ENCODE measurements at places on chromosomes 2 and 18.
A peak's percentile ranks its signal among the peaks of the same experiment; 100 is the strongest.

DNA sequence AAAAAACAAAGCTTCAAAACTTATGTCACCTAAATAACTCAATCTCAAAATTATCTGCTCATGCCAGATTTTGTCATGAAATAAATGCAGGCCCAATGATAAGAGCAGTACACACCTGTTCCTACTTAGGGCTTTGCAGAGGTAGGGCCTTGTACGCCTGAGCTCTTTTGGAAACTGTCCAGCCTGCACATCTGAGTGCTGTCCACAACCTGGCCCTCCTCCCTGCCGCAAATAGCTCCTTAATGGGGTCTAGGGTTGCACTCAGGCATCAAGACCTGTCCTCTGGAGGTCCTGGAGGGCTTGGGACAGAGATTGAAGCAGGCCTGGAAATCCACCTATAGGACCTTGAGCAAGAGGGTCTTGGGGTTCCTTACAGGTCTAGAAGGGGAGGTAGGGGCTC, 115.4 kb upstream of the CCDC195 start:
- DNase-seq: no peak

DNA sequence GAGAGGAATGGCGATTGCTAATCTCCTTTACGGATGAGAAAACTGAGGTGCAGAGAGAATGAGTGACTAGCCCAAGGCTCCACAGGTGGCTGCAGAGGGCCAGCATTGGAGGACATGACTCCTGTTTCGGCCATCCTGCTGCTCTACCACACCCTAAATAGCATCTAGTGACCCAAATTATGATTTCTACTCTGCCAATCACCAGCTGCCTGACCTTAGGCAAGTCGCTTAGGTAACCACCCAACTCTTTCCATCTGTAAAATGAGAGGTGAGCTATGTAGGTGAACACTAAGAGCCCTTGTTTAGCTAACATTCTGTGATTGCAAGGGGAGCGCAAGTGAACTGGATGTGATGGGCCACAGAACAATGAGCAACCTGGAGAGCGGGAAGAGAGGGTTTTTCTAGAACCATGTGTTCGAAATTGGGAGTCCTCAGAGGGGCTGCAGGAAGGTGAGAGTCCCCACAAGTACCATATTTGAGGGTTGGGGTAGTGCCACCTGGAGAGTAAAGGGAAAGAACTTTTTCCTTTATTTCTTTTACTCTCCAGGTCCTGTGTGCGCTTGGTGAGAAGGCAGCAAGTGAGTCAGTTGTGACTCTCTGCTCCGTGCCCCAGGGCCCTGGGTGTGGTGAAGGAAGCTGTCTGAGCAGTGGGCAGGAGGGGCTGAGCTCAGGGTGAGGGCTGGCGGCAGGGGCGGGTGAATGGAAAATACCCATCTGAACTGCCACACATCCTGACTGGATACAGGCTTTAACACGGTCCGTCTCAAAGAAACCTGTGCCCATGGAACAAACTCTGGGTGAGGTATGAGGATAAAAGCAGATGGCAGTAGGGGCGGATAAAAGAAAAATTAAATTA, 2.4 kb downstream of the CYP27C1 start:
- DNase-seq: peak; percentile 95

GRCh38 chr2:5824126-5824525, 131.9 kb downstream of the SOX11 start:
- DNase-seq: no peak

GRCh38 chr18:70333757-70334156, 44.9 kb downstream of the SOCS6 start:
- DNase-seq: peak; percentile 5

DNA sequence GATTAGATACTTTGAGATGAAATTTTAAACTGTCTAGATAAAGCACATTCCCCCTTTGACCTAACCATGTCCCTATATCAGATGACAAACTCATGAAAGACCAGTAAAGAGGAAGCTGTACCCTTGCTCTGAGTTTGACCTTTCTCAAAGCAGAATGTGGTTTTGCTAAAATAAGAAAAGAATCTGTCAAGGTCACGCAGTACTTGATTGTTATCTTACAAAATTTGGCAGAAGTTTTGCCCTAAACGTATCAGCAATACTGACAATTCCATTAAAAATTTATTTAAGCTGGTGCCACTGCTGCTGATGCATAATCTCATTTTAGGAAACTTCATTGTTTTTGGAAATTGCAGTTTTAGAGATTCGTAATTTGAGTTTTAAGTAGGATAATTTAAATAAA, 31.2 kb upstream of the GALM start:
- DNase-seq: no peak

- no peak for DNase-seq
Measured at GRCh38 chr2:128756365-128756717, 437.7 kb upstream of the HS6ST1 start.

DNA sequence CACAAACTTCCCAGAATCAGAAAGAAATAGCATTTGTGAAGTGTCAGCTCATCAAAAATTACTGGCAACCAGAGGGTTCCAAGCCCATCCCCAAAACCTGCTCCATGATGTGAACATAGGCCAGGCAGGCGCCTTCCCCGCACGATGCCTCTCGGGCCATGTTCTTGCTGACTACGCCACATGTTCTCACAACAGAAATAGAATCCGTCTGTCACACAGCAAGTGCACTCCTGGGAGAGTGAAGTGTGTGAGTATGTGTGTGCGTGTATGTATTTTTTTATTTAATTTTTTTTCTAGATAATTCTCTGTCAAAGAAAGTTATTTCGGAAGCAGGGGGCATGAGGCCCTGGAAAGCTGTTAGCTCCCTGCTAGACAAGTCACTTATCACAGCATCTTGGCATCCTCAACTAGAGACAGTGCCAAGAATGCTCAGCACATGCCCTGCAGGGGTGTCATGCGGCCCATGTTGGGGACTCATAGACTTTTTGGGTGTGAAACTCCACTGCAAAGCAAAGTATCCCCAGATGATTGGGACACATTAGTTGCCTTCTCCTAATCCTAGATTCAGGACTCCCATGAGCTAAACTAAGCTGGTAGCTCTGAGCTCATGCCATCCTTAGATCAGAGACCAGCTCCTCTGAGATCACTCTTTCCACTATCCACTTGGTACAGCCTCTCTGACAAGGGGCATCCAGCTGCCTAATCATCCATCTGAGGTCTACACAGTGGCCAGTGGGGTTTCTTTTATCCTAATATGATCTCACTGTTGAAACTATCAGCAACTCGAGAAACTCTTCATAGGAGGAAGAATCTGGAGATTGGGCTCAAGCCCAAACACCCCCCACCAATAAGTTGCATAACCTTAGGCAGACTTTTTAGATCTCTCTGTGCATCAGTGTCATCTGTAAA, 53.2 kb upstream of the CYRIA start:
- no peak for DNase-seq

DNA sequence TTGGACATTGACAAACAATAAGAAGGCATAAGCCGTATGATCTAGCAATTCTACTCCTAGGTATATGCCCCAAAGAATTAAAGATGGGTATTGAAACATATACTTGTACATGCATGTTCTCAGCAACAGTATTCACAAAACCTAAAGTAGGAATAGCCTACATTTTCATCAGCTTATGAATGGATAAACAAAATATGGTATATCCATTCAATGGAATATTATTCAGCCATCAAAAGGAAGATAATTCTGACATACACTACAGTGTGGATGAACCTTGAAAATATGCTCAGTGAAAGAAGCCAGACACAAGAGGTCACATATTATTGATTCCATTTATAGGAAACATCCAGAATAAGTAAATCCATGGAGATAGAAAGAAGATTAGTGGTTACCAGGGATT, 56.0 kb downstream of the CELF4 start:
- no peak for DNase-seq

DNA sequence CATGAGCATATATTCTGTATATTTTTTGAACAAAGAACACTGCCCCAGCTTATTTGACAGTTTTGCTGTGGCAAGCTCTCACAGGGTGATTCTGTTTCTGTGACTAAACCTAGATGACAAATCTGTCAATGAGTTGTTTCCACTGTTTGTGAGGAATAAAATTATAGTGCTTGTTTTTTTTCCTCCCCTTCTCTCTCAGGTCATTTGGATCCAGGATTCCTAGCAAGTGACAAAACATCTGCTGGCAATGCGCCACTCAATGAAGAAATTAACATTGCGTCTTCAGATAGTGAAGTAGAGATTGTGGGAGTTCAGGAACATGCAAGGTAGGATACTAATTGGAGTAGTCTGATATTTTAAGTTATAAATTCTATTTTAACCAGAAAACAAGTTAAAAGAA, 149.3 kb downstream of the HAUS1 start:
- no peak for DNase-seq

- no peak for DNase-seq
Measured at GRCh38 chr2:27072920-27073319, 1.5 kb upstream of the OST4 start.

DNA sequence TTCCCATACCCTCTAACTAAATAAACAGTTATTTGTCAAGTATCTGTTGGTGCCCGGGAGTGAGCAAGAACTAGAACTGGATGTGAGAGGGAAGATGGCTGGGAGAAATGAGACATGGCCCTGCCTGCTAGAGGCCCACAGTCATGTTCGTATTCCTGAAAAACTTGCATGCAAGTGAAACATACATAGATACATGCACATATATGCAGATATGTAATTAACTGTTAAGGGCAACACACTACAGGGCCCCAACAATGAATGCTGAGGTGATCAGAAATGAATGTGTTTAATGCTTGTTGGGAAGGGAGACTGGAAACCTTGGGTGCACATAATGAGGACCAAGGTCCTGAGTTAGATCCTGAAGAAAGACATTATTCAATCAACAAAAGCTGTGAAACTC, 49.8 kb downstream of the ADD2 start:
- DNase-seq: no peak

- DNase-seq: no peak
Measured at GRCh38 chr2:86302320-86302719, 35.1 kb downstream of the REEP1 start.

- DNase-seq: no peak
Measured at GRCh38 chr2:46008091-46008870, 288.9 kb upstream of the EPAS1 start.

- DNase-seq: no peak
Measured at GRCh38 chr18:62287781-62288664, 37.1 kb upstream of the TNFRSF11A start.

GRCh38 chr2:238928520-238929241, 80.8 kb downstream of the TWIST2 start:
- no peak for DNase-seq

DNA sequence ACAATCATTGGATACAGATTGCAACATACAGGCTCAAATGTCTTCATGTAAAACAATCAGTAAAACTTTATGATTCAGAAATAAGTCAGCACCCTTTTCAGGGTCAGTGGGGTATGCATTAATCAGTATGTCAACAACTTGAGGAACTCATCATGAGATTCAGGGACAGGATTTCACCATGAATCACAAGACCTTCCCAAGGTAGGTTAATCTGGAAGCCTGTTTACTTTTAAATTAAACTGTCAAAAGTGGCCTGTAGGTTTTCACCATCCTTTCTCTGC, 104.8 kb downstream of the SP100 start:
- no peak for DNase-seq

GRCh38 chr2:45919160-45919650, 267.7 kb downstream of the PRKCE start:
- no peak for DNase-seq

DNA sequence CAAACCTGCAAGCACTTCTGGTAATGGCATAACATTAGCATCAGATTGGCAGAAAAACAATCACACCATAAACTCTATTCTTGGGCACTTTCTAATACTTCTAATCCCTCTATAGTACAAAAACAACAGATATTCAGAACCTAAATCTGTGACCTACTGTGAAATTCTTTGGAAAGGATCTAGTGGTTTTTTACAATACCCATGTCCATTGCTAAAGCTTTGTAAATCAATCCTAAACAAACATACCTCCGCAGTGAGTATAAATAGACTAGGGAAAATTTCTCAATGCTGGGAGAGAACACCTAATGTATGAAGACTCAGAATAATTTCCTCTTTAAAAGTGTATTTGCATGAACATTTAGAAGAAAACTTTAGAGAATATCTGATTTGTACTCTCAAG, 1098.5 kb upstream of the DDX18 start:
- DNase-seq: no peak

GRCh38 chr2:216620786-216621185, 12.4 kb upstream of the IGFBP2 start:
- DNase-seq: no peak

- no peak for DNase-seq
Measured at GRCh38 chr2:69055688-69056470, 42.9 kb downstream of the ANTXR1 start.

- DNase-seq: no peak
Measured at GRCh38 chr2:120365236-120365793, 19.4 kb downstream of the INHBB start.

DNA sequence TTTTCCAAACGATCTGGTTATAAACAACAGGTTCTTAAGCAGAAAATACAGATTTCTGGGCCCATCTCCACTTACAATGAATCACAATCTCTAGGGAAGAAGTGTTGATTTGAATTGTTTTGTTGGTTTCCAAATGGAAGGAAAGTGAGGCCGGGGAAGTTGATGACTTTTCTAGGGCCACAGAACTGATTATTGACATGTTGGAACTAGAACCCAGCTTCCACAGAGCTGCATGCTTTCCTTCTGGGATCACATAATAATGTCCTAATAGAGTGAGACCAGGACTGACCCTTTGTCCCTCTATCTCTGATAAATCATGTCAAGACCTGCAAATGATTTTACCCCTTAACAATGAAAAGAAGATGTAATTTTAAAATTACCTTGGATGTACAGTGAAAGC, 332.2 kb downstream of the OSR1 start:
- DNase-seq: no peak

GRCh38 chr2:26846334-26847306, 1.3 kb upstream of the DPYSL5 start:
- peak; percentile 91 for DNase-seq

DNA sequence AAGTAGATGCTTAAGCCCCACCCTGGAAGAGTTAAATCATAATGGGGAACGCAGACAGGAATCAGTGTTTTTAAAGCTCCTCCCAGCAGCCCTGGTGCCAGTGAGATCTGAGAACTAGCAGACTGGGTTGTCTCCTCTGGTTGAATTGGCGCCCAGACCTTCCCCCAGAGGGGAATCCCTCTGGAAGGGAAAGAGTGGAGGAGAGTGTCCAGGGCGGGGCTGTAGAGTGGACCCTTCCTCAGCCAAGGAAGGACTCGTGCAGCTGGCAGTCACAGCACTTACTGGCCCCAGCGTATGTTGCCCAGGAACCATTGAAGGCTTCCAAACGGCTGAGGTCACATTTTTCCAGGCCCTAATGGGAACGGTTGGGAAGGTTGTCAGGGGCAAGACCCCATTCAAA, 62.5 kb downstream of the TGOLN2 start:
- DNase-seq: no peak

DNA sequence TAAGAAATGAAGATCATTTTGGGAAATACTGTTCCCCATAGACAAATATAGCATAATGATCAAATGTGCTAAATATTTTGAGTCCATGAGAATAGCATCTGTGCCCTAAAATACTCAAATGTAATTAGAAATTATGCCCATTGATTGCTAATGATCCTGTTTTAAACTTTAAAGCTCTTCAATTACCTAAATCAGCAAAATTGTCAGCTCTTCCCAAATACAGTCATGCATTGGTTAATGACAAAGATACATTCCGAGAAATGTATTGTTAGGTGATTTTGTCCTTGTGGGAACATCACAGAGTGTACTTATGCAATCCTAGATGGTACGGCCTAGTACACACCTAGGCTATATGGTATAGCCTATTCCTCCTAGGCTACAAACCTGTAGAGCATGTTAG, 89.7 kb downstream of the NEB start:
- no peak for DNase-seq
